ENCODE measurements at places on chromosomes 12 and 14.

- no peak for DNase-seq
Observed at GRCh38 chr14:32925439-32925838, 13.2 kb upstream of the NPAS3 start.

DNA sequence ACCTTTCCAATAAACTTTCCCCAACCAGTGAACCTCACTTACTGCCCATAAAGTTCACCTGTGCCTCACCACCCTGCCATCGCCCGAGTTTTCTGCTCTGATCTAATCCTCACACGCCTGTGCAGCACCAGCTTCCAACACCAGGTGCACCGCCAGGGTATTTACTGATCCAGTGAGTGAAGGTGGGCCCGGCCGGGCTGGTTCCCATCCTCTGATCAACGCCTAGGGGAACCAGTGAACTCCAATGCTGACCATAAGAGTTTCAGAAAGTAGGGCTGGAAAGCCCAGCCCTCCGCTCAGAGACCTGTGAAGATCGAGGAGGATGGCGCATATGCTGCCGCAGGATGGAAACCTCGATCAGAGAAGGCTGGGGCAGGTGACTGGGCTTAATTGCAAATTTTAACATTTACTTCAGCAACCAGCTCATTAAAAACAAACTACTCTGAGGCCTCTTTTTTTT, 685 bp upstream of the MYL6B start:
- no peak for DNase-seq

DNA sequence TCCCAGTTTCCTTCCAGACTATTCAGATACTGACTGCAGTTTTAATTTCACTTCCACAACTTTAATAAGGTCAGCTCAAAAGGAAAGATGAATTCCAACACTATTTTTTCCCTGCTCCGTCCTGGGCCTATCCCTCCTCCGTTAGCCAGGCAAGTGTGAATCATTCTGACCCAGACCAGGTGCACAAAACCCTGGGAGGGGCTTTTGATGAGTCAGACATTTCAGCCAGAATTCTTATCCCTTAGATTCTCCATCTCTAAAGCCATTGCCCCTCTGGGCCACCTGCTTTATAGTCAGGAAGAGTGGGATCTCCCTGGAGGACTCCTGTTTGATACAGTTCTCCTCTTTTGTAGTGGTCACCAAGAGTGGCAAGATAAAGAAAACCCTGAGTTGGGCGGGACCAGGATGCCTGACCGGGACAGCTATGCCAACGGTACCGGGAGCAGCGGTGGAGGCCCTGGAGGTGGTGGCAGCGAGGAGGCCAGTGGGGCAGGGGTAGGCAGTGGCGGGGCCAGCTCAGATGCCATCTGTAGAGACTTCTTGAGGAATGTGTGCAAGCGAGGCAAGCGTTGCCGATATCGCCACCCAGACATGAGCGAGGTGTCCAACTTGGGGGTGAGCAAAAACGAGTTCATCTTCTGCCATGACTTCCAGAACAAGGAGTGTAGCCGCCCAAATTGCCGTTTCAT, 2.2 kb downstream of the ZC3H10 start:
- DNase-seq: no peak

DNA sequence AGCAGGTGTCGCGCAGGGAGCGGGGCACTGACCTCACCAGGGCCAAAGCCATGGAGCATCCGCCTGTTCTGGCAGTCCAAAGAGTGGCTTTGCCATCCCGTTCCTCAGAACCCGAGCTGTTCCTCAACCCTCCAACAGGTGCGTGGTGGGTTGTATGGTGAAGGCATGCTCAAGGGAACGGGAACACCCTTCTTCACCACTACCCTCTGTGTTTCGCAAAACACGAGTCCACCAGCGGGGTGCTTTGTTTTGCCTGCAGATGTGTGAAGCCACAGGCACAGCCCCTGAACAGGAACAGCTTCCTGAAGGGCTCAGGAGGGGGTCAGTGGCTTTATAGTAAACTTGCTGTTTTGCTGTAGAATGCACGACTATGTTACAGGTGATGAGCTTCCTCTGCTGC, 52.7 kb downstream of the SMOC1 start:
- no peak for DNase-seq

- DNase-seq: no peak
Observed at GRCh38 chr12:110001596-110001995, 2.4 kb downstream of the ANKRD13A start.

Data from GM12891 (cell line).